Choroid plexus epithelial cell (primary cell): ENCODE measurements at places on chromosomes 5 and 9.

GRCh38 chr9:134492281-134492691, 149.3 kb upstream of the COL5A1 start:
- DNase-seq, result peak; percentile 86

DNA sequence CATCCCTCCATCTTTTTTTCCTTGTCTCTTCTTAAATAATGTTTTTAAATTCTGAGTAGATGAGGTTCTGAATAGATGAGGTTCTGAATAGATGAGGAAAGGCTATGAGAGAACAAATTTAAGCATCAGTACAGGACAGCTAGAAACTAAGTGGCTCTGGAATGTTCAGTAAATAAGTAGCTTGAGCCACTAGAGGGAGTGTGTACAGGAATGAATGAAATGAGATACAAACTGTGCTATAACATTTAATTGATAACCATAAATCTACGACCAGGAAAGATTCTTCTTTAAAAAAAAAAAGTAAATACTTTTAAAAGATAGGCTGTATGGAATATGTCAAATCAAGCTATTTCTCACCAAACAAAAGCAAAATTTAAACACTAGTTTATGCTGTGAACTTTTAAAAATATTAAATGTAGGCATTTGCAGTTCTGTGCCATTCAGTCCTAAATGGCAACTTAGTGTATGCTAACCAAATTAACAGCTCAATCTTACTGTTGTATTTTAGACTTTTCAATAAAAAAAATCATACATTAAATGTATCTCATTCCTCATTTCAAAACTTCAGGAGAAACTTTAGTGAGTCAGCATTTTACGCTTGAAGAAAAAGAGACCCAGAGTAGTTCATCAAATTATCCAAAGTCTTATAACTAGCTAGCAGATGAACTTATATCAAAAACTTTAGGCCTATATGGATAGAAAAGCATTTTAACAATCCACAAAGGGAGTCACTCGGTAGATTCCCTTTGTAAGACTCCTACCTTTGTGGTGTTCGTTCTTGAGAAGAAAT, 70.4 kb upstream of the SNX2 start:
- DNase-seq, result peak; percentile 84

DNA sequence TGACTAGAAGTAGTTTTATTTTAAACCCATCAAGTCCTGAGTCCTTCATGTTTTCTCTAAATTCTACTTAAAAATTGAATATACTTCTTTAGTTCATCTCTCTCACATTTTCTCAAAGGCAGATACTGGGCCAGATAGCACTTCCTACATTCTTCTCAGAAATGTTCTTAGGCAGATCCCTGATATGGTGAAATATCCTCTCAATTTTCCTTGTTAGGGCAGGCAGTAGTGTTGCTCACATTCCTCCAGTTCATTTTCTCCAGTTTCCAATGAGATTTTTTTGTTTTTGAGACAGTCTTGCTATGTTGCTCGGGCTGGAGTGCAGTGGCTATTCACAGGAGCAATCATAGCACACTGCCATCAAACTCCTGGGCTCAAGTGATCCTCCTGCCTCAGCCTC, 5.7 kb downstream of the GCNT1 start:
- DNase-seq, result peak; percentile 50

DNA sequence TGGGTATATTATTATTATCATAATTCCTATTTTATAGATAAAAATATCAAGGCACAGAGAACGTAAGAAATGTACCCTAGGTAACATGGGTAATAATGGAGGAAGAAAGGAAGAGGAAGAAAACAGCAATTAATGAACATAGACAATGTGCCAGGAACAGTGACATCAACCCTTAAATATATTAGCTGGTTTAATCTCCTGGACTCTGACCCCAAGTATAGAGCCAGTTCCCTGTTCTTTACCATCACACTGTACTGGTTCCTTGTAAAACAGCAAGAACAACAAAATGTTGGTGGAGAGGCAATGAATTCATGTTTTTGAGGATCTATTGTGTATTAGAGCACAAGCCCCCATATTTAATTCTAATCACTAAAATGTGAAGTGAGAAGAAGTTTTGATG, 192.1 kb downstream of the SMC2 start:
- no peak for DNase-seq

DNA sequence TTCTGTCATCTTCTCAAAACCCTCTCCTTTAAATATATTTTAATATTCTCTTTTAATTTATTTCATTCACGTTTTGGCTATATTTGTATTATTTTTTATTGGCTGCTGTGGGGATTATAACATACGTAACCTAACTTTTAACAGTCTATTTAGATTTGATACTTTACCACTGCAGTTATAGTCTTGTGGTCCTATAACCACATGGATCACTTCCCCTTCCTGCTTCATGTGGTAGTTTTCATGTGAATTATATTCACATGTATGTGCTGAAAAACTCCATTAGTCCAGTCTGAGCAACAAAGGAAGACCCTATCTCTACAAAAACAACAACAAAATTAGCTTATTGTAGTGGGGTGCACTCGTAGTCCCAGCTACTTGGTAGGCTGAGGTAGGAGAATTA, 34.3 kb downstream of the CENPP start:
- no peak for DNase-seq

DNA sequence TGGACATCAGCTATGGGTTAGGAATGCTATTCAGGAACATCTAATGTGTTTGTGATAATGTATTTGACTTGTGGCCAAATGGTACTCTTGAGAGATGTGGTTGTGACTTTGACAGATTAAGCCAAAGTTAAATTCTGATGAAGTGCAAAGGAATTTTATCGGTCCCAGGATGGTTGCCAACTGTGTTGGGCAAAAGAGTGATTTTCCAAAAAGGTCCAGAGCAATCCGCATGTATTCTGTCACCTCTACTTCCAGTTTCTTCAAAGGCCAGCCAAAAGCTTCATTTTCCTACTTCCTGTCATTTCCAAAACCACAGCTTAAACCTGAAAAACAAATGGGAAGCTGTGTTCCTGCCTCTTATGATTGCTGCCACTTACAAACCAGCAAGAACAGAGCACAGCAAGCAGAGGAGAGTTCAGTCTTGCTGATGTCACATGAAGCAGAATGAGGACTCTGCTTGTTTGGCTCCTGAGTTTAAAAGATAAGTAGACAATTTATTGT, 59.8 kb downstream of the MARCHF3 start:
- peak; percentile 52 for DNase-seq

DNA sequence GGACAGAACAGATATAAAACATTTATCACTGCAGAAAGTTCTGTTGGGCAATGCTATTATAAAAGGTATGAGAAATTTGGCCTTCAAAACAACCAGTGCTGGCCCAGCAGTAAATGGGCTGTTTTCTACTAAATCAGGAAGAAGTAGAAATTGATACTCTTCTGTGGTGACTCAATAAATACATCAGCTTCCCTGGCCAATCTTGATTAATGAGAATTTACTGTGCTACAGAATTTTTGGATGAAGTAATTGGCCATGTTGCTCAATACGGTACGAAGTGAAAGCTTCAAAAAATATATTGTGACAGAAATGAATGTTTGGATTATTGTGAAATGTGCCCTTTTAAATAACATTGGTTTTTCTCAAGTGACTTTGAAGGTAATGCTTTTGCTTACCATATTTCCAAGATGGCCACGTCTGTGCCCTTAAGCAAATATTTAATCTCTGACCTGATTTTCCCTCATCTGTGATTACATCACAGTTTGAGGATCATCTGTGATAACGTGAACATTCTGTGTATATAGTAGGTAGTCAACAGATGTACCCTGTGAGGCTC, 4.2 kb downstream of the DNAJA1 start:
- DNase-seq, result peak; percentile 76

- DNase-seq, result peak; percentile 92
Observed at GRCh38 chr5:10513501-10514442, 50.1 kb upstream of the ANKRD33B start.

GRCh38 chr5:65209341-65209740, 272.4 kb downstream of the ADAMTS6 start:
- peak; percentile 86 for DNase-seq

DNA sequence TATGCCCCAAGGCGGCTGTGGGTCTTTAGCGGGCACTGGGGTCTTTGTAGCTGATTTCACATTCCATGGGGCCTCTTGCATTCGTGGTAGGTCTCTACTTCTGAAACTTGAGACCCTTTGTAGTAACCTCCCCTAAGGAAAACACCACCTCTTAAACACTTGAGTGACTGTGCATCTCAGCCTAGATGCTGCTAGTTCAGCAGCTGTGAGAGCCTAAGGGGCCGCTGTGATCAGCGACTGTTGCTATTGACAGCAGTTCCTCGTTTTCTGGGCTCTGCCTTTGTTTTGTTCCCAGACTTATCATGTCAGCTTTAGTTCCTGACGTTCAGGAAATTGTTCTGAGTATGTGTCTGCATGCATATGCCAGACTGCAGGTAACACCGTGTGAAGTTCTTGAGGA, 171.2 kb downstream of the HSPA4 start:
- DNase-seq, result no peak

GRCh38 chr9:77649109-77649812, 1.1 kb upstream of the GNA14 start:
- peak; percentile 68 for DNase-seq

DNA sequence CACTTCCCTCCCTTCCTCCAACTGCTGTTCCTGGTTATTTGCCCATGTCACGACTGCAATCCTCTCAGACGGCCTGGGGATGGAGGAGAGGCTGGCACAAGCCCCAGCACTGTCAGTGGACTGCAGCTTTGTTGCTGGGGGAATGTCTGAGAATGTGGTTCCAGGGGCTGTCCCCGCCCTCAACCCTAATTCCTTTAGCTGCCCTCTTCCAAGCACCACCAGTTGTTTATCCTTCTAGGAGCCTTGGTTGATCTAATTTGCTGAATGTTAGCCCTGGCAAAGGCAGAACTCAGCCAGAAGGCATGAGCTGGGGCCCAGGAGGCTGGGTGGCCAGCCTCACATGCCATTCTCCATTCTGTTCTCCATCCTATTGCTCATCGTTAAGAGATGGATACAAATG, 51.6 kb downstream of the ADAM19 start:
- DNase-seq, result no peak

GRCh38 chr9:92592537-92592936, 56.7 kb upstream of the ECM2 start:
- no peak for DNase-seq

DNA sequence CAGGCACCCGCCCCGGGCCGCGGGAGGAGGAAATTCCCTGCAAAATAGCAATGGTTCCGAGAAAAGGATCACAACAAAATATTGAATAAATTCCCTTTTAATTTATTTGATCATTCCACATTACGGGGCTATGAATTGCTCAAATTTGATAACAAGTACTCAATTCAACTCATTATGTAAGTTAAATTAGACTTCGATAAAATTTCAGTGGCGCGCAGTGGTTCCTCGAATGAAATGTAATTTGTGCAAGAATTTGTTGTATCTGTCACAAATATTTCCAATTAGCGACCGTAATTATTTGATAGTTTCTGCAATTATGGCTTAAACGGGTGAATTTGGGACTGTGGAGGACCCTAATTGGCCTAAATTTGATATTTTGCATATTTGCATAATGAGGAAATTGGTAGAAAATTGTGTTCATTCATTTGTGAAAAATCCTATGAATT, 76.0 kb upstream of the TBCA start:
- peak; percentile 5 for DNase-seq

GRCh38 chr9:110146373-110146772, 61.6 kb downstream of the C9orf152 start:
- no peak for DNase-seq
